Left hindlimb (tissue), 1 donor: ENCODE measurements at places on chromosomes 1 and 21.

DNA sequence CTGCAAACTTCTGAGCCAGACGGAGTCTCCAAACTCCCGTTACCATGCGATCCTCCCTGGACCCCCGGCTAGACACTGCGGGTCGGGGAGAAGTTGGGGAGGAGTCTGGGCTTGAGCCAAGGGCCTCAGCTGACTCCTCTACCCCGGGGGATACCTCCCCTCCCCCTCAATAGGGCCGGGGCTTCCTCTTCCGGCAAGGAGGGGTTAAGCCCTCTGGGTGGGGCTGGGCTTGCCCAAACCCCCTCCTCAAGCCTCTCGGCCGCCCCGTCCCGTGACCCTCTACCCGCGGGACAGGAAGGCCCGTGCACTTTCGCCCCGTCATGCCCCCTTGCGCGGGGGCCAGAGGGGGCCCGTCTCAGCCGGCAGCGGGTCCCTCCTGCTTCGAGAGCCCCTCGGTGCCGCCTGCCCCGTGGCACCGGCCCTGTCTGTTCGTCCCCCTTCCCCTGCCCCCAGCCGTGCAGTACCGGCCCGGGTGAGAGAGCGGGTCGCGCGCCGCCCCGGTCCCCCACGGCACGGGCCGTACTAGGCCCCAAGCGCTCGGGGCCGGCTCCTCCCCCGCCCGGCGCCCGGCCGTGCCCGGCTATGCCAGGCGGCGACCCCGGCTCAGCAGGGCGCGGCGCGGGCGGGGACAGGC is 652 bp downstream of the ARL8A start:
- DNase-seq, result peak; percentile 65

DNA sequence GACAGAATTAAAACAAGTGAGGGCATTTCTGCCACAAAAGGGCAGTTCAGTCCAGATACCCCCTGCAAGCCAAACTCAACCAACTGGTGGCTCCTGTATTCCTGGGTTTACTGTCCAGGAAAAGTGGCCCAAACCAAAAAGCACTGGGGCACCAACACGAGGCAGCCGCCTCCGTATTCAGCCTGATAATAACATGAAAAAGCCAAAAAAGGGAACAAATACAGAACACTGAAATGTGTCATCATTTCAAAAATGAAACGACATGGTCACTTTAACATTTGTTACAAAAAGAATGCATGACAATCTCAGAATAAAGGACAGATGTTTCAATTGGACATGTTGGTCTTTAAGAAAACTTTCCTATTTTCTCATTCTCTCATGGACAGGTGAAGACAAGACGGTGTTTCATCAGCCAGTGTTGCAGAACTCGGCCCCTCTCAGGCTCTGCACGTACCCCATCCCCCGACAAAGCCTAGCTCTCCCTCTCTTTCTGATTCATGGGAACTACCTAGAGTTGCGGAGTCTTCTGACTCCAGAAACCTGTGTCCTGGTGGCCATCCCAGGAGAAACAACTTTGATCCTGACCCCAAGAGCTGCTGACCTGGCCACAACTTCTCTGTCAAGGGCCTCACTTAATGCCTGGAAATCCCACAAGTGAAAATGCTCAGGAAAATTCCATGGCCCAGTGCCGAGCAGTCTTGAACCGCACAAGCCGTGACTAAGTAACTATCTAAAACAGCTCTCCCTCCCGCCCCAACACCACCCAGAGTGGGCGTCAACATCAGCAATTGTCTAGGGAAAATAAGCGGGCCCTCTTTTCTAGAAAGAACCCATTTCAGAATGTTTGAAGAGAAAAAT is 27.1 kb downstream of the ZBTB17 start:
- DNase-seq, result peak; percentile 70

- no peak for DNase-seq
Measured at GRCh38 chr1:239909898-239910297, 181.8 kb upstream of the FMN2 start.

- peak; percentile 57 for DNase-seq
Measured at GRCh38 chr1:18198260-18198659, 90.7 kb downstream of the IGSF21 start.

GRCh38 chr1:185291652-185292051 is 25.4 kb downstream of the IVNS1ABP start:
- no peak for DNase-seq

DNA sequence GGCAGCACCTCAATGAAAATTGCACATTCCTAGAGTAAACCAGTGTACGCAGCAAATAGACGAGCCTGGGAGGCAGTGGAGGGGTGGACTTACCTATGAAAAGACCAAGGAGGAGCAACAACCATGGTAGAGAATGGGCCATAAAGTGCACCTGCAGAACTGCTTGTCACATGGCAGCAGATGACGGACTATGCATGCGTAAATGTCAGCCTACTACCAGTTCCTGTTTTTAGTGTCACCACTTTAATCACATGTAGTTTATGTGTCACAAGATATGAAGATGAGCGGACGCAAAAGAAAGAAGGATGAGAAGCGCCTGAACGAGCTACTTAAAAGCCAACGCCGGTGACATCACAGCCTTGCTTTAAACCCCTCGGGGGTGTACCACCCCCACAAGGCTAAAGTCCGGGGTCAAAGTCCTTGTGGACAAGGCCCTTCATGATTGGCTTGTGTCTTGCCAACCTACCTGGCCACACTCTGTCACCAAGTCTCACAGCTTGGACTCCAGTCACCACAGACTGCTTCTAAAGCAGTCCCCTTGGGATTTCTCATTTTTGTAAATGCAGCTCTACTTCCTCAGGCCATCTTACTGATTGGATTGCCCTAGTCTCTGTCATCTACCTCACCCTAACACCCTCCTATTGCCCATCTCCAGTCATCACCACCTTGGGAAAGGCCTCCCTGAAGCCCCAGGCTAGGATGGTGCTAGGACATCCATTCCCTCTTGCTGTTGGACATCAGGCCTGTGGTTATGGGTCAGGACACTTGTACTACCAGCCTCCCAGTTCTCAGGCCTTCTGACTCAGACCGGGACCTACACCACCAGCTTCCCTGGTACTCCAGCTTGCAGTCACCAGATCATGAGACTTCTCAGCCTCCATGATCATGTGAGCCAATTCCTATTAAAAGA is 6.0 kb upstream of the LY9 start:
- DNase-seq, result no peak

DNA sequence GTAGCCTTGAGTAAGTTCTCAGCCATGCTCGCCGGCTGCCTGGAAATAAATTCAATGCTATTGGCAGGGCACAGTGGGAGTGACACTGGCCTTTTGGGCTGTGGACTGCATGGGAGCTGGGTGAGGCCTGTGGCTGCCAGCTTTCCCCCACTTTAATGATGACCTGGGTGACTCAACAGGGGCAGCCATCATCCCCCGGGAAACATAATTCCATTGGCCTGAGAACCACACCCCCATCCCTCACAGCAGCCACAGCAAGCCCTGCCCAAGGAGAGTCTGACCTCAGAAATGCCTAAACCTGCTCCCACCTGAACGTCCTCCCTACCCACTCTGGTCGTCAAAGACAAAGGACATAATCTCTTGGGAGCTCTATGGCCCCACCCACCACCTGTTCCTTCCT is 384.0 kb downstream of the LTN1 start:
- no peak for DNase-seq

- no peak for DNase-seq
Measured at GRCh38 chr1:173445164-173445563, 32.0 kb upstream of the PRDX6 start.

GRCh38 chr1:147618077-147618569 is 52.2 kb downstream of the ACP6 start:
- DNase-seq, result no peak

DNA sequence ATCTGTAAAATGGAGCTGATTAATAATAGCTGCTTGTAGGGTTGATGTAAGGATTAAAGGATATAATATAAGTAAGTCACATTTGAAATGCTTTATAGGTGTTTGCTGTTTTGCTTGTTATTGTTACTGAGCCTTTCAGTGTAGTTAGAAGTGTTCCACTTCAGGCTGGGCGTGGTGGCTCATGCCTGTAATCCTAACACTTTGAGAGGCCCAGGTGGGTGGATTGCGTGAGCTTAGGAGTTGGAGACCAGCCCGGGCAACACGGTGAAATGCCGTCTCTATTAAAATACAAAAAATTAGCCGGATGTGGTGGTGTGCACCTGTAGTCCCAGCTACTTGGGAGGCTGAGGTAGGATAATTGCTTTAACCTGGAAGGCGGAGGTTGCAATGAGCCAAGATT is 12.2 kb downstream of the TRNAU1AP start:
- DNase-seq, result no peak

DNA sequence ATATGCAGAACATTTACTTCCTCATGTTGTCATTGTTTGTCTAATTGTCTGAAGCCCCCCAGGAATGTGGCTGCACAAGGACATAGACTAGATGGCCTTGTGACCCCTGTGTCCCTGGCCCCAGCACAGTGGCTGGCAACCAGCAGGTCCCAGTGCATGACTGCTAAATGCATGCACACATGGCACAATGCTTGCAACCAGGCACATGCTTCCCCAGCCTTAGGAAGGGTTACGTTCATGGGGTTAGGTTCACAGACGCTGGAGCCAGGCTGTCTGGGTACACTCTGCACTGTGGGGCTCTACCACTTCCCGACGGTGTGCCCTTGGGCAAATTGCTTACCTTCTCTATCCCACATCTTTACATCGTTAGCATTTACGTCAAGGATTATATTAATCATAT is 21.2 kb upstream of the CLIC6 start:
- no peak for DNase-seq

- DNase-seq, result no peak
Measured at GRCh38 chr1:75100481-75101092, 33.6 kb upstream of the LHX8 start.

DNA sequence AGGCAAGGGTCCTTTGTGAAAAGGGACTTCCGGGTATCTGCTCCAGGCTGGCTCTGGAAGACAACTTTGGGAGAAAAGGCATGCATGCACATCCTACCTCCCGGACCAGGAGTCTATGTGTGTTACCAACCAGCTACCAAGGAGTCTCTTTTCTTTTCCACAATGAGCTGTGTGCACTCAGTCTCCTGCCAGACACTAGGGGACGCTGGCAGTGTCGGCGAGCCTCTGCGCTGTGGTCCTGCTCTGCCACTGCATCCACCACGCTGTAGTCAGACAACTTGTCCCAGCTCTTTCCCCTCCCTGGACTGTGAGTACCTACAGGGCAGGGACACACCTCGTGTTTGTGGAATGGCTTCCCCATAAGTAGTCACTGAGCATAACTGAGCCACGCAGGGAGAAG is 5.1 kb upstream of the SSR2 start:
- DNase-seq, result no peak

DNA sequence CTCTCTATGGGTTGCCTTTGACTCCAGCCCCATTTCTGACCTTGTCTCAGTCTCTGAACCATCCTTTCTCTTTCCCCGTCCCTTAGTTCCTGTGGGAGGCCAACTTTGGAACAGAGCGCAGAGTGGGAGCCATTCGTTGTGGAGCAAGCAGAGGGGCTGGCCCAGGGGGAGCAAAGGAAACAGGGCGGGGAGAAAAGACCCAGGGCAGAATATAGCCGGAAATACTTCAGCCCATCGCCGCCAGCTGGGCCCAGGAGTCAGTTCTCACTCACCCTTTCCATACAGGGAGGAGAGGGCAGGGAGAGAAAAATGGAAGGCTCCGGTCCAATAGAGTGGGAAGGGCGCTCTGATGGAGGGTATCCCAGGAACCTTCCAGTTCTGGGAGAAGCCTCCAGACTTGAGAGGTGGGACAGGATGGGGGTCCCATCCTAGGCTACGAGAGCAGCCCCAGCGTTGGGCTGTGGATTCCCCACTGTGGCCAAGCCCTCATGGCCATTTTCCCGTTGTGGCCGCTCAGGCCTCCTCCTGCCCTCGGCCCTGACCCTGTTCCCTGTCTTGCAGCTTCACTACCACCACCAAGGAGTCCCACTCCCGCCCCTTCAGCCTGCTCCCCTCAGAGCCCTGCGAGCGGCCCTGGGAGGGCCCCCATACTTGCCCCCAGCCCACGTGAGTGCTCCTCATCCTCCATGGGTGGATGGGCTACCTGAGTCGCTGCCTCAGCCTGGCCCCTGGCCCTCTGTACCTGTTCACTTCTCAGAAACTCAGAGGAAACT is 10.9 kb downstream of the PEAR1 start:
- DNase-seq, result peak; percentile 23

- DNase-seq, result no peak
Measured at GRCh38 chr21:17725339-17725738, 93.8 kb downstream of the C21orf91 start.

GRCh38 chr1:93079685-93080141 is 630 bp downstream of the MTF2 start:
- peak; percentile 58 for DNase-seq

DNA sequence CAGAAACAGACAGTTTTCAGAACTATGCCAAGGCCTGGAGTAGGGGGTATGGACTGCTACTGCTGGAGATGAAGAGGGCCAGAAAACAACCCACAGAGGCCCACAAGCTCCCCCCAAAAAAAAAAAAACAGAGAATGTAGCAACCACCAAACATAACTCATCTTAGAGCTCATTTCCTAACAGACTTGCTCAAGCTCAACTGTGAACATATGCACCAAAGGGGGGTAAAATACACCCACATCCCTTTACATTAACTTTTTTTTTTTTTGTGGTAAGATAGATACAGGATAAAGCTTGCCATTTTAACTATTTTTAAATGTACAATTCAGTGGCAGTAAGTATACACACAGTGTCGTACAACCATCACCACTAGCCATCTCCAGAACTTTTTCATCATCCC is 36.0 kb downstream of the SEC16B start:
- DNase-seq, result no peak

DNA sequence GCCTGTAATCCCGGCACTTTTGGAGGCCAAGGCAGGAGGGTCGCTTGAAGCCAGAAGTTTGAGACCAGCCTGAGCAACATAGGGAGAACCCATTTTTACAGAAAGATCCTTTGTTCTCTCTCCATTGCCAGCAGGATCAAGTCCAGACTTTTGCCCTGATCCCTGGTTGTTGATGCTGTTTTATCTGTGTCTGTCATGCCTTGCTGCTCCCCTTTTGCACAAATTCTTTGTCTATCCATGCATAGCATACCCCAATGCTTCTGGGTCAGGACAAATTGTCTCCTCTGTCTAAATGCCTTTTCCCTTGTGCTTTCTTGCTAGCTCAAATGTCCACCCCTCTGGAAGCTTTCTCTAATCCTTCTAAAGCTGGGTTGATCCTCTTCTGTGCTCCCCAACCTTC is 25.3 kb upstream of the FAAH start:
- no peak for DNase-seq

GRCh38 chr1:172754609-172755008 is 95.7 kb downstream of the FASLG start:
- no peak for DNase-seq

GRCh38 chr1:1947493-1947892 is 28.4 kb upstream of the TMEM52 start:
- peak; percentile 30 for DNase-seq
